ELF-1 (cell line): ENCODE measurements at places on chromosomes 5 and 9.

DNA sequence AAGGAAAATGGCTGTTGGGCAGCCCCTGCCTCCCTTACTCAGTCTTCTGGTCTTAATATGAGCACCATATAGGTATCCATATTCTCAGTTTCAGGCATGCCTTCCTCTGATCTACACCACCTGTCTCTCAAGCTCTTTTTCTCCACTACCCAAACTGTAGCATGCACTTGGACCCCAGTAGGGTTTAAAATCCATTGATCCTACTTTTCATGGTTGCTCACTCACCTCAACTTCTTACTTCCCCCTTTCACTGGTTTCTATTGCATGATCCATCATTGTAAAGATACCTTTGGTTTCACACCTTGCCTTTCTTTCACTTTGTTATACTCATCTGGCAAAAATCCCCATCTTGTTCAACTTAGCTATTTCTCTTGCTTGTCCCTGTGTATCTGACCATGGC, 159.4 kb downstream of the KDM4C start:
- no peak for DNase-seq

DNA sequence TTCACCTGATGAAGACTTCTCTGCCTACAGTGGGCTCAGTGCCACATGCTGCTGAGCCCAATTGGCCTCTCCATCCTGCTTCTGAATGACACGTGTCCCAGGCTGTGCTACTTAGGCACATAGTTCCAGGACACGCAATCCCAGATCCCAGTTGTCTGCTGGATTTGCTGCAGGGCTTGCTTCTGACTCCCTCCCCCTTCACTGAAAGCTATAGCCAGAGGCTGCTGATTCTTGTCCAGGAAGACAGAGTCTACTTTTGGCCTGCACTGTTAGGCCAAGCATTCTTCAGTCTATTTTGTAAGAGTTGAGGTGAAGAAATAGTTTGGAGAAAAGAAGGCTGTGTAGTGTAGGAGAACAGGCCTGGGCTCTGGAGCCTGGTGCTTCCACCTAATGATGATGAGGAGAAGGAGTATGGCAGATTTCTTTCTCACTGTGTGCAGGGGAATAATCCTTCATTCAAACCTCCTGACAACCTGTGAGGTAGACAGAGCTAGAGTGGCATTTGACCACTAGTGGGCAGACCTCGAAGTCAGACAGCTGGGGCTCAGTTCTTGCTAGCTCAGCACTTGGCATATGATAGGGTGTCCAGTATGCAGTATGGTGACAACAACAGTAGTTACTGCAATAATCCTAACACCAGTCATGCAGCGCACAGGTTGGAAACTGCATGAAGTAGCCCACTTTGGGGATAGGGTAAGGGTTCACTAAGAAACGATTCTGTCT, 19.5 kb upstream of the ASPN start:
- peak; percentile 51 for DNase-seq

DNA sequence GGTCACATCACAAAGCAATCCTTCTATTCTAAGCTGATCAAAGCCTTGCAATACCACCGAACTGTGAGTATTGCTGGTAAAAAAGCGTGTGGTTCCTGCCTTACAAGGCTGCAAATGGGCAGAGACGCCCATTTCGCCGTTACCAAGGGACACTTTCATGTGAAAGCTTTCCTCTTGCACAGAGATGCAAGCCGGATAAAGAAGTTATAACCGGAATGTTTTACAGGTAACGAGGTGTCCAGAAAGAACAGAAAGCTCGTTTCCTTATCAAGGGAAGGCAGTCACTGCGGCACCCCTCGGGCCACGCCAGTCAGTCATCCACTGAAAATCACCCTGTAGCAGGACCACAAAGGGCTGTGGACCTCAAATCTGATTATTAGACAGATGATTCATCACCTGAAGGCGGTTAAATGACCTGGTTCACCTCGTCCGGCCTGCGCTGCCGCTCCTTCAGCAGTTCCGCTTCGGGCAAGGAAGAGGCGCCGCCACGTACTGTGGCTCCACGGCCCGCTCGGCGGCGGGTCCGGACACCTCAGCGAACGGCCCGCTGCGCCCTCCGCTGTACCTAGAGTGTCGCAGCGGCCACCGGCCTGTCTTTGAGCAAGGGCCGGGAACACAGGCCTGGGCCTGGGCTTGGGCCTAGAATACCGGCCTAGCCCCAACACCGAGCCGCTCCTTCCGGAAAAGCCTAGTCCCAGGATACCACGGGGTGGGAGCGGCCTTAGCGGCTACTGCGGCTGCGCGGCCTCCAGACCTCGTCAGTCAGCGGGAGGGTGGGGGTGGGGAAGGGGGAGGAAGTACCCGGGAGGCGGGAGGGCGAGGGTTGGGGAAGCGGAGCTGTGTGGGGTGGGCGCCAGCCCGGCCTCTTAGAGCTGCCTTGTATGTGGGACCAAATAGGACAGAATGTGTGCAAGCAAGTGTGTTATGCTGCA, at the start of gene KLHL9:
KLHL9 (minus strand) TSS at position 704 of the 932 bp plus-strand sequence; CDS start at position 159, 545 bp downstream.
- DNase-seq: peak; percentile 89

DNA sequence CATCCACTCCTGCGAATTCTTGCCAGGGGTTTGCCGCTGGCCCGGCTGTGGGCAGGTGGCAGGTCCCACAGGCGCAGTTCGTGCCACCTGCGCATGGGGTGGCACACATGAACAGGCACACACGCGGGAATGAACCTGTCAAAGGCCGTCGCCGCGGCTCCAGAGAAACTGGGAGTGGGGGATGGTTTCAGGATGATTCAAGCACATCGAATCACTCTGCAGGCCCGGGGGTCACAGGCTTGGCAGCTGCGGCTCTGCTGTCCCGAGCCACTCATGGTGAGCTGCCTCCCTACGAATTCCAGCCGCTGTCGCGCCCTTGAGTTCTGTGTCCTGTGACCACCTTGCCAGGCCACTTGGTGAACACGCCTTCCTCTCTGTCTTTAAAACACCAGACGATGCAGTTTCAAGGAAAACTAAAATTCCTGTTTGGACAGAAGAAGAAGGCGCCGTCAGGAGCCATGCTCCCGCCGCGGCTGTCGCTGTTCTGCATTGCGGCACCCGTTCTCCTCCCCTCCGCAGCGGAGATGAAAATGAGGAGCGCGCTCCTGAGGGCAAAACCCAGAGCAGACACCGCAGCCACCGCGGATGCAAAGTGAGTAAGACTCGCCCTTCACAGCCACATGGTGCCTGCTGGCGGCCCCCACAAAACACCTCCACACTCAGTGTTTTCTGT, 15.4 kb upstream of the EXOC3 start:
- no peak for DNase-seq

- DNase-seq: peak; percentile 48
These were observed 12.0 kb downstream of the HIGD2A start for GRCh38 chr5:176400382-176401156.
